Inflammatory macrophage treated with lipopolysaccharide for 4 hours (primary cell): ENCODE measurements at places on chromosomes 7 and 10.

DNA sequence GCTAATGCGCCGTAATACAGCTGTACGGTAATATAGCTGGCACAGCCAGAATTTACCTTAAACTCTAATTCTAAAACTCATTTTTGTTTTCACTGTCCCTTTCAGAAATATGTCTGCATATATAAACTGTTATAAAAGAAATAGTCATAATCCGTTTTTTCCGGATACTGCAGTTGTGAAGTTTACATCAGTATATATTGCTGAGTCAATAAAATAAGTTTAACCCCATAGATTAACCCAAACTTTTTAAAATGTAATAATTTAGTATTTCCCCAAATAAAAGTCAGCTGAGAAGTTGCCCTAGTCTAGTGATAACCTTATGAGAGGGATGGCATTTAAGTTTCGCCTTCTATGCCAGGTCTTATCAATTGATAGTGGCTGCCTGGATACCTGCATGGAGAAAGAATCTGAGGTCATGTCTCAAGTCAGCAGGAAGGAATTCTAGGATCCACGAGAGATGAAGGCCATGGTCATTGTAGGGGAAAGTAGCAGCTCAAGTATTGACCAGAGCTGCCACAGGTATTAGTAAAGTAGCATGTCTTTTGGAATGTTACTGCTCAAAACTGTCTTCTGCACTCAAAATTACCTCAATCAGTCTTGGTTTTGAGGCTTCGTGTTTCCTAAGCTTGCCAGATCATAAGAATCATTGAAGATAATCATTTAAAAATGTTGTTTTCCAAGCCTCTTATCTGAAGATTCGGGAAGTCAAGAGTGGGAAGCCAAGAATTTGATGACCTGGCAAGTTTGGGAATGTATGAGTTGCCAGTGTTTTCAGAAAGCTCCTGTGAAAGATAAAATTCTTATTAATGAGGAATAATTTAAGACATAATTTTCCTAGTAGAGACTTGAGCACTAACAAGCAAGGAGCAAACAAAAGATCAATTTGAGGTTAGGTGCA lies 10.8 kb downstream of the PRPS1L1 start:
- DNase-seq: no peak

- DNase-seq: peak; percentile 54
Measured at GRCh38 chr10:118800920-118801319, 46.1 kb upstream of the CACUL1 start.

GRCh38 chr10:79056361-79056735 lies 12.4 kb upstream of the ZMIZ1 start:
- DNase-seq: no peak

- no peak for DNase-seq
Measured at GRCh38 chr10:115657161-115657860, 564.1 kb downstream of the ATRNL1 start.

- no peak for DNase-seq
Measured at GRCh38 chr7:132547821-132548220, 28.4 kb downstream of the PLXNA4 start.

GRCh38 chr10:26519803-26520202 lies 81.7 kb downstream of the APBB1IP start:
- no peak for DNase-seq

DNA sequence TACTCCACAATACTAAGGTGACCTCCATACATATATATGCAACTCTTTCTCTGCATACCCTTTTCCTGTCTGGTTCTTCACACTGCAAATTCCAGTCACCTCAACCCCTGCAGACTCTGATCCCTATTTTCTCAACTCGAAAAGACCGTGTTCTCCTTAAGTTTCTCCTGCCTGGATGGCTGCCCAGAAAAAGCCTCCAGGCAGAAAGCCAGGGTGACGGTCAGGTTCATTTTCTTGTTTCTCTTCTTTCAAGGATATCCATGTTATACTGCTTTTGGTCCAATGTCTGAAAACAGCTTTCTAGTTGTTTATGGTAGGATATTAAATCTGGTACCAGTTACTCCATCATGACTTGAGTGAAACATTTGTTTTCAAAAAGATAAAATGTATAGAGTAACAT lies 267.8 kb upstream of the MYO3A start:
- no peak for DNase-seq

GRCh38 chr10:134247-135131 lies 766 bp upstream of the ZMYND11 start:
- DNase-seq: peak; percentile 41

DNA sequence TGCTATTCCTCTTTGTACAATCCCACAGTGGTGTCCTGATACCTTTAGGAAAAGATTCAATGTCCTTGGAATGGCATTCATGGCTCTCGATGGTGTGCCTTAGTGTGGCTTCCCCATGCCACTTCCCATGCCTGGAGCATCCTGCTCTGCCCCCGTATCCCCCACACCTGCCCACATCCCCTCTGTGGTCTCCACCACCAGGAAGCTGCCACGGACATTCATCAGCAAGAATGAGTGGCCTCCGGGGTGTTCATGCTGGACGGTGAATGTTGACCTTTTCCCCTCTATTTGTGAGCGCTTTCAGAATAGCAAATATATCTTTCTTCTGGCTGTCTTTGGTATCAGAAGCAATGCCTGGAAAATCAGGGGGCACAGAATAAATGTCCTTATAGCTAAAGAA lies 262.0 kb upstream of the NRP1 start:
- DNase-seq: no peak

DNA sequence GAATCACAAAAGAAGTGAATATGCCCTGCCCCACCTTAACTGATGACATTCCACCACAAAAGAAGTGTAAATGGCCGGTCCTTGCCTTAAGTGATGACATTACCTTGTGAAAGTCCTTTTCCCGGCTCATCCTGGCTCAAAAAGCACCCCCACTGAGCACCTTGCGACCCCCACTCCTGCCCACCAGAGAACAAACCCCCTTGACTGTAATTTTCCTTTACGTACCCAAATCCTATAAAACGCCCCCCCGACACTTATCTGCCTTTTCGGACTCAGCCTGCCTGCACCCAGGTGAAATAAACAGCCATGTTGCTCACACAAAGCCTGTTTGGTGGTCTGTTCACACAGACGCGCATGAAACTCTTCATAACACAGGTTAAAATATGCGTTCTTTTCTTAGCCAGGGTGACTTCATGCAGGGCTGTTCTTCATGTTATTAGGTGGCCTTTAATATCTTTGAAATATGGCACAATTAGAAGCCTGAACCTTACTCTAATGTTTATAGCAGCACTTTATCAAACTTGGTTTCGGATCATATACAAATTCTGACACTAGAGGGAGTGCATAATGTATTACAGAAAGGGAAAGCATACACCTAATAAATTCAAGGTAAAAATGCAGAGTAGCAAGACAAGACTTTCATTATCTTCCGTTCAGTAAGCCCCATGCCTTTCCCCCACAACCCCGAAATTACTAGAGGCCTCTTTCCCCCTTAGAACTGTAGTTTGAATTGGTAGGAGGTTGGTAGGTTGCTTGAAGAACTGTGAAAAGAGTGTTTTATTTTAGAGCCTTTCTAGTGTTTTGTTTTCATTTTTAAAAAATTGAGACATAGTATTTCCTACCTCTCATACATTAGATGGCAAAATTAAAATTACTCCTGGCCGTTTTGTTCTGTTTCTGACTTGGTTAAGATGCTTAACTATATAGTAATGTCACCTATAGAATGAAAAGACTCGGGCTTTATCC lies 117.9 kb downstream of the NPY start:
- no peak for DNase-seq

DNA sequence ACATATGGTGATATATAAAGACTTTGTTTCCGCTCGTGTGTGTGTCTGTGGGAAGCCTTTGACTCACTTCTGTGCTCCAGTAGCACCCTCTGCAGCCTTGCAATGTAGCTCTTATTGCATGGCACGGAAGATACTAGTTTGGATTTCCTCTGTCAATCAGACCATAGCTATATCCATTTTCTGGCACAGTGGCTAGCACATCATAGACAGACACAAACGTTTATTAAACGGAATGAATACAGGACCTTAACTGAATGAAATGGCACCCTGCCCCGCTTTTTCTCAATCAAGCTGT lies 124.0 kb upstream of the PTPN20 start:
- DNase-seq: peak; percentile 37

DNA sequence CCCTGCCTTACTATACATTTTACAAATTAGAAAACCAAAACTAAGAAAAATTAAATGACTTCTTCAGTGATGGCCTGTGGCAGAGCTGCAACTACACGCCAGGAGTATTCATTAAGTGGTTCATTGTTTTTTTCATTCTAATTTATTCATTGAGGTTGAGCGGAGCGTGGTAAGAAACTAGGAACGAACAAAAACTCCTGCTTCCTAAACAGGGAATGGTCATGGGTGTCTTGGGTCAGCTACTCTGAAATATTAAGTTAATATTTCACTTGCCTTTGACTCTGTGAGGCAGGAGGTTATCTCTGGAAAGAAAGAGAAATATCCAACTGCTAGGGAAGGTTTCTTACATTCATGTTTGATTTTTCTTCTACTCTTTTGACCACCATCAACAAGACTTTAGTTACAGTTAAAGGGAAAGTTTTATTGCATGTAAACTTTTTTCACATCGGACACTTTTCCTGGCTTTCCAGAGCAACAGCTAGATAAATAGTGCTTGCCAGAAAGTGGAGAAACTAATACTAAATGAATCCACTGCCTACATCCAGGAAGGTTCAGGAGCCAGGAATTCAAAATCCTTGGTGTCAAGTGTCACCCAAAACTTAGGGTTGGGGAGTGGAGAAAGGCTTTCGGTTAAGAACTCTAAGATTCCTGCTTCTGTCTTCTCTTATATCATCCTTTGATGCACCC lies 896 bp upstream of the GNG11 start:
- DNase-seq: no peak

DNA sequence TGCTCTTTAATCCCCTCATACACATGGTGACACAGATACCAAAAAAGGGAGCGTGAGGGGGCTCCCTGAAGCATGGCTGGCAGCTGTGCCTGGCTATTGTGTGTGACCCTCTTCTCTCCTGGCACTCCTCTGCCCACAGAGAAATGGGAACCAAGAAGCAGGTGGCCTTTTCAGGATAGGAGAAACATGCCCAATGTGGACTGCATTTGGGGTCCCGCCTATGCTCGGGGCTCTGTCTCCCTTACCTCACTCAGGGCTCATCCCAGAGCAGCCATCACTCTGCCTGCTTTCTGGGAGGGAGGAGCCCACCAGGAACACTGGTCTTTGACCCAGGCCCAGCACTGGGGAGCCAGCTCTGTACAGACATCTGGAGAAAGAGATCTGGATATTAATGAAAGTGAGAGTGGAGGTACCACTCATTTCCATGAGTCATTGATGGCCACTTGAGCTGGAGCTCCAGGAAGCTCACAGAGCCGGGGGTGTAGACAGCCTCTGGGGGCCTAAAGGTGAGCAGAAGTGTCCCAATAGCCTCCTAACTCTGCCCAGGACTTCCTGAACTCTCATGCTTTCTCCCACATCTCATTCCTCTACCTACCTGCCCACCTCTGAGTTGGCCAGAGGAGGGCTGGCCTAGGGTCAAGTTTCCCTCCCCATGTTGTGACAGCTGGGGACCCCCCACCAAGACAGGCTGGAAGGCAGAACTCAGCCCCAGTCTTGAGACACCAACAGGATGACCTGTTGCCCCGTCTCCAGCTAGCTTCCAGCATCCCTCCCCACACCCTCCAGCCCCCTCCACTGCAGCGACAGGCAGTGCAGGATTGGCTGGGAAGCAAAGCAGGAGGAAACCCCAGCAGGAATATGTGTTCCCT lies 42.6 kb downstream of the DRGX start:
- DNase-seq: no peak

DNA sequence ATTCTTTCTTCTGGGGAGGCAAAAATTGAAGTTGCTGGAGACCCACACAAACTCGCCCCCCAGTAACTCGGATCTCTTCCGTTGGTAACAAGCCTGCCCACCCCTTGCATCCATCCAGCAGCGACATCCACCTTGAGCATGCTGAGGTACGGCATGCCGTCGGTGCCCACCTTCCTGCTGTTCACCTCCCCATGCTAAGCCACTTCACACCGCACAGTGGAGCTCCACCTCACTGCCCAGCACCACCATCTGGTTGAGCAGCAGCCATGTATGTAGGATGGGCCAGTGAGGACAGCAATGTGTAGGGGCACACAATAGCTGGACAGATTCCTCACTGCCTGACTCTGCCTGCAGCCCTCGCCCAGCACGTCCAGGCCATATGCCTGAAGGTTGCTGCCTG lies 138.1 kb upstream of the ZNF92 start:
- no peak for DNase-seq

GRCh38 chr7:68929781-68930261 lies 668.5 kb upstream of the AUTS2 start:
- no peak for DNase-seq

DNA sequence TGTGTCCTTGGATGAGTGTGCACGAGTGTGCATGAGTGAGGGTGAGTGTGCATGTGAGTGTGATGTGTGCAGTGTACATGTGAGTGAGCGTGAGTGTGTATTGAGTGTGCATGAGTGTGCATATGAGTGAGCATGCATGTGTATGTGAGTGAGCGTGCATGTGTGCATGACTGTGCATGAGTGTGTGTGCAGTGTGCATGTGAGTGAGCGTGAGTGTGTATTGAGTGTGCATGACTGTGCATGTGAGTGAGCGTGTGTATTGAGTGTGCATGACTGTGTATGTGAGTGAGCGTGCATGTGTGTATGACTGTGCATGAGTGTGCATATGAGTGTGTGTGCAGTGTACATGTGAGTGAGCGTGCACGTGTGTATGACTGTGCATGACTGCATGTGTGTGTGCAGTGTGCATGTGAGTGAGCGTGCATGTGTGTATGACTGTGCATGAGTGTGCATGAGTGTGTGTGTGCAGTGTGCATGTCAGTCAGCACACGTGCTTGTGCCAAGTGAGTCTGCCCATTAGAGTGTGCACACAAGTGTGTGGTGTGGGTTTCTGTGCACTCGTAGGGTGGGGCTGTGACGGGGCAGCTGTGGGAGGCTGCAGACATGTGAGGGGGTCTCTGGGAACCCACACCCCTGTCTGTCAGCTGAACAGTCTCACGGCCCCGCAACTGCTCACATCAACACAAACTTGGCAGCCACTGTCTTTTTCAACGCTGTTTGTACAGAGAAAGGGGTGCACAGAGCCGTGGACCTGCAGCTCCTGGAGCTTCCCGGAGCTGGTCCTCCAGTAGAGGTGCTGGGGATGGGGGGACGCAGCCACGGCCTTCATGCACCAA lies 14.8 kb downstream of the FOXL3 start:
- no peak for DNase-seq

- DNase-seq: no peak
Measured at GRCh38 chr10:25815999-25816768, 117.8 kb upstream of the MYO3A start.
